ENCODE measurements at places on chromosomes 2 and 18.
A peak's percentile ranks its signal among the peaks of the same experiment; 100 is the strongest.

GRCh38 chr2:27566628-27567027, 16.2 kb upstream of the ZNF512 start:
- no peaks in the 10 kb centered on the region for H3K4me1 ChIP-seq
- DNase-seq, result no peak
- H3K27ac ChIP-seq, result no peak overlapping the region
- no peak overlapping the region for H3K4me3 ChIP-seq
- no peaks in the 10 kb centered on the region for H3K27me3 ChIP-seq
- H3K36me3 ChIP-seq, result no peaks in the 10 kb centered on the region

GRCh38 chr18:59671551-59671950, 25.7 kb downstream of the CCBE1 start:
- H3K27ac ChIP-seq, result no peak overlapping the region

GRCh38 chr2:98573426-98573825, 34.9 kb downstream of the COA5 start:
- DNase-seq, result no peak
- peaks cover 77% of the 10 kb centered on the region for H3K36me3 ChIP-seq
- H3K27ac ChIP-seq, result no peak overlapping the region
- H3K4me3 ChIP-seq, result no peak overlapping the region
- H3K27me3 ChIP-seq, result no peaks in the 10 kb centered on the region
- no peaks in the 10 kb centered on the region for H3K4me1 ChIP-seq

GRCh38 chr2:98818164-98818563, 87.2 kb upstream of the MGAT4A start:
- no peak for DNase-seq
- H3K4me1 ChIP-seq, result peaks cover 12% of the 10 kb centered on the region
- H3K36me3 ChIP-seq, result no peaks in the 10 kb centered on the region
- no peaks in the 10 kb centered on the region for H3K27me3 ChIP-seq
- H3K4me3 ChIP-seq, result no peak overlapping the region

- no peaks in the 10 kb centered on the region for H3K27me3 ChIP-seq
- H3K27ac ChIP-seq, result no peak overlapping the region
- H3K36me3 ChIP-seq, result no peaks in the 10 kb centered on the region
- H3K4me1 ChIP-seq, result no peaks in the 10 kb centered on the region
- no peak for DNase-seq
These were observed 4.7 kb upstream of the TTN start for GRCh38 chr2:178811901-178812300.

GRCh38 chr2:78576409-78576808, 449.1 kb upstream of the REG3G start:
- H3K4me3 ChIP-seq, result no peak overlapping the region
- DNase-seq, result no peak
- no peaks in the 10 kb centered on the region for H3K27me3 ChIP-seq
- H3K36me3 ChIP-seq, result no peaks in the 10 kb centered on the region
- H3K27ac ChIP-seq, result no peak overlapping the region

GRCh38 chr18:8741532-8741931, 36.2 kb downstream of the MTCL1 start:
- no peaks in the 10 kb centered on the region for H3K27me3 ChIP-seq
- H3K4me3 ChIP-seq, result no peak overlapping the region
- H3K4me1 ChIP-seq, result no peaks in the 10 kb centered on the region
- H3K27ac ChIP-seq, result no peak overlapping the region
- DNase-seq, result no peak

GRCh38 chr2:69804416-69804815, 25.0 kb upstream of the GMCL1 start:
- H3K4me3 ChIP-seq, result no peak overlapping the region
- H3K27me3 ChIP-seq, result no peaks in the 10 kb centered on the region
- no peak for DNase-seq

DNA sequence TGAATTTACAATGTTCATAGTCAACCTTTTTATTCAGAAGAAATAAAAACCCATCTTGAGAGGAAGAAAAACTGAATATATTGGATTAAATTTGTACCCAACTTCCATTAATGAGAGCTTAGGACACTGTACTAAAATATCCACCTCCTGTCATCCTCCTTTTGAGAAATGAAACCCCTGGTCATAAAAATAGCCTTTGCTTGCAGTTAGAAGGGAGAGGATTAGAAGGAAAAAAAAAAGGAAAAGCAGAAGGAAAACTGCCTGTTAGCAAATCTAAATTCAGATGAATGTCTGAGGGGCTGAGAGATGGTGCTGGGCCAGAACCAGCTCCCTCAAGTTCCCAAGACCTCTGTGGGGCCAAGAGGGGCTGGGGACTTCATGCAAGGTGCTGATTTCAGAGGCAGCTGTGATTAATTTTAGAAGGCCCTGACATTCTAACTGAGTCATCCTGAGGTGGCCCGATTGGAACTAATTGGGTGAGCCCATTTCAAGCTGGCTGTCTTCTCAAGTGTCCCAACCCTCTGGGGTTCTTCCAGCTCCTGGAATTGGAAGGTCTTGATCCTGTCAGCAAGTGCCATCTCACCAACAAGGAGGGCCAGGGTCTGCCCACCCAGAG, 38.4 kb upstream of the BIN1 start:
- no peak for DNase-seq
- no peaks in the 10 kb centered on the region for H3K36me3 ChIP-seq
- no peak overlapping the region for H3K4me3 ChIP-seq
- peaks cover 3% of the 10 kb centered on the region for H3K4me1 ChIP-seq

- H3K4me3 ChIP-seq, result no peak overlapping the region
- no peaks in the 10 kb centered on the region for H3K27me3 ChIP-seq
- no peak for DNase-seq
- H3K36me3 ChIP-seq, result no peaks in the 10 kb centered on the region
These were observed 134.3 kb upstream of the PIEZO2 start for GRCh38 chr18:11283479-11284161.

DNA sequence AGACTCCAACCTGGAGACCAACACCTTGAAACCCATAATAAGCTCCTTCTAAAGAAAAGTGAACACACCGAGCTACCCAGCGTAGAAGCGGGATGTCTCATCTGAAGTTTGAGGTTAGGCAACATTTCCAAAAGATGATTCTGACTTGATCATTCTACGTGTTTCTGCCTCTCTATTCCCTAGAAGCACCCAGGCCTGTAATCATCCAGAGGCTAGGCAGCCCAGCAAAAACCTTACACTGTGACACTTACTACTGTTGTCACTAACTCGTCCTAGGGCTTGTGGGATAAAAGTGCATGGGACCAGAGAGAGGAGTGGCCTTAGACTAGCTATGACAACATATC, 1.4 kb downstream of the ZBTB14 start:
- peak overlapping the region; percentile 72 for H3K4me3 ChIP-seq
- H3K27me3 ChIP-seq, result no peaks in the 10 kb centered on the region
- H3K36me3 ChIP-seq, result peaks cover 18% of the 10 kb centered on the region
- H3K27ac ChIP-seq, result peak overlapping the region; percentile 87
- no peaks in the 10 kb centered on the region for H3K4me1 ChIP-seq
